ENCODE measurements at places on chromosomes 7 and 10. TPM values are rescaled to one million over a fixed set of nuclear protein-coding genes. Genes with fewer than 3 reads are reported as not detected.

The LRRN3 gene
- 57.3 TPM for total RNA-seq

DNA sequence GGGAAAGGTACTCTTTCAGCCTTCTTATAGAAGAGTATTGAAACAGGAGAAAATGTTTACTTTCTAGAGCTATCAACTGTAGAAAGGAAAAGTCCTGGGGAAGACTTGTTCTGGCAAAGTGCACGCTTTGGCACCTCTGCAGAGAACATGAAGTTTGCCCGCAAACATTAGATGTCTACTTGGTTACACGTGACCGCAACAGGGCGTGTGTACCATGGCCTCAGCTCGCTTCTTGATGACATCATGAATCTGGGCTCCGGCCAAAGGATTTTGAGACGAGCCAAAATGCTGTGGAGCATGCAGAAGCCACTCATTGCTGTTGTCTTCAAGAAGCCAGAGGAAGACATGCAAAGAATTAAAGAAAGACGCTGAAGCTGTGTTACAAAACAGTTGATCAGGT is 8.6 kb upstream of the TAS2R60 start:
- DNase-seq: no peak

The KCNIP2 gene
- 2.5 TPM for total RNA-seq

DNA sequence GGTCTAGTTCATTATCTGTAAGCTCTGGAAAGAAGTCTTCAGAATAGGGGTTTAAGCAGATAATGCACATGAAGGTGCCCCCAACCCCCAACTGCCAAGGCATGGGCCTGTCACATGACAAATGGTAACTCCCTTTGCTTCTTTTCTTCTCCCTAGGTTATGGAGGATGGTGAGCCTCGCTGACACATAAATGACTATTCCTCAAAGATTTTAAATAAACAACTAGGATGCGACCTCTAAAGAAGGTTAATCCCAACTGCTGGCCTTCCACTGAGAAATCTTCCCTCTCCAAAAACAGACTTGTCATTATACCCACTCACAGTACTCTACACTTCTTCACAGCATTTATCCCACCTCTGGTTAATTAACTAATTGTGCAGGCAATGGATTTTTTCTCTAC is 75.7 kb upstream of the FAM133B start:
- DNase-seq: no peak

- no peak for DNase-seq
Measured at GRCh38 chr7:80439894-80440821, 71.7 kb downstream of the GNAT3 start.

GRCh38 chr10:125606414-125607010 is 76.5 kb downstream of the TEX36 start:
- DNase-seq: no peak

The LMBR1 gene
- 53.5 TPM for total RNA-seq

DNA sequence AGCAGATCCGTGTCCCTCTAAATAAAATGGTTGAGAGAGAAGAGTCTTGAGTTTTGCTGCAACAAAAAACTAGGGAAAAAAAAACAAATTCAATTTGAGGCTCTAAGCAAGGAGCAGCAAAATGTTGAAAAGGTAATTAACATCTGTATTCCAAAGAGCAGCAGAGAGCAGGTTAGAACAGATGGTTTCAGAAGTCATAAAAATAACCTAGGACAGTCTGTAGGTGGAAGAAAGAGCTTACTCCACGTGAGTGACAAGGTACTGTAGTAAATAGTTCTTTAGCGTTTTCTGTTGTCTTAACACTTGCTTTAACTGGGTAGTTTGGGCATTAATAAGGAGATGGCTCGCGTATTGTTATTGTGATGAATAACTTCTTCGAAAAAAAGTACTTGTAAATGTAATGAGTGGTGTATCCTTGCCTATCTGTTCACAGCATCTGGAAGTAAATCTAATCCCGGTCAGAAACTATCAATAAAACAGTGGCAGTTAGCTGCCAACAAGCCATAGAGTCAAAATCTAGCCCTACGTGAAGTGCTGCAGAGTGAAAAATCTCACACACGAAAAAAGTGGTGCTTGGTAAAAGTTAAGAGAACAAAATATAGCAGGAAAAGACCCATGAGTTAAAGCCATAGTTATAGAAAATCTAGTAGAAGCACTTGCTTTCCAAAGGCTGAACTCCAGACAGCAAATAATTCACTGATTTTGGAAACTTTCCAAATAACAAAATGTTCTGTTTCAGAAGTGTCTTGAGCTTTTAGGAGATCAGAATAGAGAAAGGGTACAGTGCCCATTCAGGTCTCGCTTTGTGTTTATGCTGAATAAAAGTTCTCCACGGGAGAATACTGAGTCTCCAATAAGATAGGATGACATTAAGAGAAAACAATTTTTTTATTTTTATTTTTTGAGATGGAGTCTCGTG is 49.3 kb upstream of the PARD3 start:
- no peak for DNase-seq

The PARD3 gene
- total RNA-seq: 1.7 TPM

DNA sequence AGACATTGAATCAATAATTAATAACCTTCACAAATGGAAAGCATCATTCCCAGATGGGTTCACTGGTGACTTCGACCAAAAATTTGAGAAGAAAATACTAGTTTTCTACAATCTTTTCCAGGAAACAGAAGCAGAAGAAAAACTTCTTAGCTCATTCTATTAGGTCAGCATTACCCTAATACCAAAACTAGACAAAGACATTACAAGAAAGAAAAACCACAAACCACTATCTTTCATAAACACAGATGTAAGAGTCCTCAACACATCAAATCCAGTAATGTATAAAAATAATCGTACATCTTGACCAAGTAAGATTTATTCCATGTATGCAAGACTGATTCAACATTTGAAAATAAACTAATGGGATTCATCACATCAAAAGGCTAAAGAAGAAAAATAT is 64.0 kb upstream of the CDK1 start:
- no peak for DNase-seq

The FAM131B gene
- 0.54 TPM for total RNA-seq
